Activated CD4-positive, alpha-beta T cell treated with anti-CD3 and anti-CD28 coated beads for 4 hours (primary cell): ENCODE measurements at places on chromosomes 5 and 9.

- no peak for DNase-seq
These were observed 275.8 kb upstream of the IRX2 start for GRCh38 chr5:3027185-3027865.

- DNase-seq = no peak
These were observed 86.6 kb upstream of the ANKH start for GRCh38 chr5:14958188-14958587.

GRCh38 chr9:95204710-95205109 is 112.8 kb downstream of the FANCC start:
- DNase-seq = no peak

- no peak for DNase-seq
These were observed 6.2 kb downstream of the VPS13A start for GRCh38 chr9:77183581-77183980.

GRCh38 chr5:118956727-118957126 is 31.6 kb downstream of the DTWD2 start:
- no peak for DNase-seq

DNA sequence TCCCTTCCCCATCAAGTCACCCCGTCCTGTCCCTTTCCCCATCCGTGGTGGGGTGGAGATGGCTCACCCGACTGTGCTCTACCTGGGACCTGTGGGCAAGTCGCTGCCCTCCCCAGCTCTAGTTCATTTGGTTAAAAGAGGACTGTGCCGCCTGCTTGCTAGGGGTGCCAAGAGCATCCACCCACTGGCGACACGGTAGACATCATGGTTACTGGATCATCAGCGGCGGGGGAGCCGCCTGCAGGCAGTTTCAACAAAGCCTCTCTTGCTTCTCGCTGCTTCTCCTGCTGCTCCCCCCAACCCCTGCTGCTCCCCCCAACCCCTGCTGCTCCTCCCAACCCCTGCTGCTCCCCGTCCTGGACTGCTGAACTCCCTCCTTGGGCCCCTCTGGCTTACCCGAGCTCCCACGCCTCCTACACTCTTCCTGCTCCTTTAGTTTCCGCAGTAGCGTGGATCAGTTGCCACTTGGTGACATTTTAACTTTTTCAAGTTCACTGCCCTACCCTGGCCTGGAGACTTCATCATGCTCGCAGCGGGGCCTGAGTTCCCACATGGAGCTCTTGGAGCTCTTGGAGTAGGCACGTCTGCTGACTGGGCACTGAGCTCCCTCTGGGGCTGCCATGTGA is 22.0 kb upstream of the SCGB3A1 start:
- DNase-seq = no peak
